Stromal cell of bone marrow (primary cell): ENCODE measurements at places on chromosomes 6 and 20.

DNA sequence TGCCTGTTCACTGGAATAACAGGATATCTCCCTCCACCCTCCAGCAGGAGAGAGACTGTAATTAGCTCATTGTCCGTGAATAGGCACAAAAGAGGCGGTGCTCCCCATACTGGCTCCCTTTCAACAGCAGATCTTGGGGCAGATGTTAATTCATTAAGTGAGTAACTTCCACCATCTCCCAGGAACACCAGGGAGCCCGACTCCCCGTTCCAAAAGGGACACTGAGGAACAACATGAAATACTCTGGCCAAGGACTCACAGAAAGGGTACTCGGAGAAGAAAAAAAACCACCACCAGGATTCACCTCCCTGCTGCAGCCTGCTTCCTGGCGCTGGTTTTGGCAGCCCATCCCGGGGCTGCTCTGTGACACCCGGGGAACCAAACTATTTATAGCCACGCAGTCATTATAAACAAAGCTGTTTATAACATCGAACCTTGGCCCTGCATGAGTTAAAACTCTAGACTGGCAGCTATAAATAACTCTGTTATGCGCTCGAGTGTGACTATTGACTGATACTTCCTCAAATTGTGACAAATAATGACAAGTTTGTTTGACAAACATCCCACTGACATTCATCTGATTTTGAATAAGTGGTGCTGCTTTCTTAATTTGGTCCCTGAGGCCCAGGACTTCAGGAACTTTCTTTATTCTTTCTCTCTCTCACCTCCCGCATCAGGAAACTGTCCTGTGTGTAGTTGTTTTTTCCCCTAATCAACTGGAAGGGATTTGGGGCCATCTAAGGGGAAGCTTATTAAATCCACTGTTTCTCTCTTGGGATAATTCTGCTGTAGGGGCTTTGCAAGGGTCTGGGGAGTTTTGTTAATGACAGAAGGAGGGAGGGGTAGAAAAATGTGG, 521.6 kb downstream of the CD83 start:
- DNase-seq: no peak

DNA sequence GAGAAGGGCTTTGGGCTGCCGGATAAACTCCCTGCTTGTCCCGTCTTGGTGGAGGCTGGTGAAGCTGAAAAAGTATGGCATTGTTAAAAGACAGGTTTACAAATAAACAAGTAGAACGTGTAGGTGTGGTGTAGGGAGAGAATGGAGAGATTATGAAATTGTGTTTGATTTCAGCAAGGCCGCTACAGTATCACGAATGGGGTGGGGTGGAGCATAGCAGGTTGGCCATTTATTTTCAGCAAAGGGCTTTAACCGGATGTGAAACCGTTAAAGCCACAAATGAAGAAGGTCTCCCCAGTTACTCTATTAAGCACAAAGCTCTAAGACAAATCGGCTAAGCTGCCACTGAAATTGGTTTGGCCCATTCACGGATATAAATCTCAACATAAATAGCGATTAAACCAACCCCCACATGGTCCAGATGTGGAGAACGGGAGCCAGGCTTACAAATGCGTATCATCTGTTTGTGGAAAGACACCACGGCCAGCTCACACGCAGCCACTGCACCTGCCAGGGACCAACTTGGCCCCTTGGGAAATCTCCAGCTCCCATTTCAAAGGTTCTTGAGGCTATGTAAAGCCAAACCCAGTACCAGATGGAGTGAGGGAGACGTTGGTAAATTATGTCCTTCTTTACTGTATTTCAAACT, 94.0 kb downstream of the ZMYND8 start:
- DNase-seq: no peak

DNA sequence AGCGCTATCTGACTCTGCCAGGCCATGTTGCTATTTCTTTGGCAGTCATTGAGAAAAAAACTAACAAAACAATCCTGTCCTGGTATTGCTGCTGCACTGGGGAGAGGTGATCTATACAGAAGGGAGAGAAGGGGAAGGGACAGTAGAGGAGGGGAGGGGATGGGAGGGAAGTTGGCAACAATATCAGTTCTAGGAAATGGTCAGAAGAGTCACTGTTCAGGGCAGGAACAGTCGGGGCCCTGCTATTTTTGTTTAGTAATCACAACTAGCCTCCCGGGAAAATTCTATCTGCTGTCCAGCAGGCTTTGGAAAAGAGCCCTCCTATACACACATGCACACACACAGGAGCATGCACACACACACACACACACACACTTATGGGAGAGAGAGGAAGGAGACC, 142.3 kb upstream of the CARMIL1 start:
- DNase-seq: no peak

DNA sequence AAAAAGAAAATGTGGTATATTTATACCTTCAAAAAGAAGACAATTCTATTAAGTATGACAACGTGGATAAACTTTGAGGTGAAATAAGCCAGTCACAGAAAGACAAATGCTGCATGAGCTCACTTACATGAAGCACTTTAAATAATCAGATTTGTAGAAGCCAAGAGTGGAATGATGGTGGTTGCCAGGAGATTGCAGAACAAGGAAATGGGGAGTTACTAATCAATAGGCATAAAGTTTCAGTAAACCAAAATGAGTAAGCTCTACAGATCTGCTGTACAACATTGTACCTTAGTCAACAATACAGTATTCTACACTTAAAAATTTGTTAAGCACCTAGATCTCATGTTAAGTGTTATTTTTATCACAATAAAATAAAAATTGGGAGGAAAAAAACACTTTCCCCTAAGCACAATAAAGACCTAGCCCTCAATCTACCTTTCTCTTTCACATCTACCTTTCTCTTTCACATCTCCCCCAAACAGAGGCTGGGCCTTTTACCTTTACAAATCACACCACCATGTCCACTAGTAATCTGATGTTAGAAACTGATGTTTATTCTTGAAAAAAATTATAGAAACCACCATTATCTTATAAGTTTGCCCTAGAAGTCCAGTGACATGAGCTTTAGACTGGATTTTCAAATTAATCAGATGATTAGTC, 73.9 kb downstream of the PKIB start:
- DNase-seq: no peak

DNA sequence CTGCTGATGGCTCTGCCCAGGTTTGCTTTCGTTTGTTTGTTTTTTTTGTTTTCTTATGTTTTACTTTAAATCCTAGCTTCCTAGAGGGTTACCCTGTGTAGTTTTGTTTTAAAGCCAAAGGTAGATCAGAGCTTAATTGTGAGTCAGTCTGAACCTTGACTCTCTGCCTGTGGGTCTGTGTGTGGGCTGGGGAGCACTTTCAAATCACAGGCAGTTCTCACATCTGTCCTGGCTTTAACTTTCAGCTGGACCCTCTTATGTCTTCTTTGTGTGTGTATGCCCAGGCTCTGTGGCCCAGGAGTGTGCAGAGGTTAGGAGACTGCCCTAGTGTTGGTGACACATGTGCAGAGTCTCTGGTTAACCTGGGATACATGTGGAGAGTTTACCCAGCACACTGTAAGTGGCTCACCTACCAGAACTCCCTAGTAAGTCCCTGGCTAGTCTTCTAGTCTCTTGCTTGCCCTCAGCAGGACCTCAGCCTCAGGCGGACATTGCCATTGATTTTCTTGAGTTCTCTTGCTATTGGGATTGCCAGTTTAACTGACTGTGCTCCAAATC, 19.0 kb downstream of the HIVEP1 start:
- no peak for DNase-seq

DNA sequence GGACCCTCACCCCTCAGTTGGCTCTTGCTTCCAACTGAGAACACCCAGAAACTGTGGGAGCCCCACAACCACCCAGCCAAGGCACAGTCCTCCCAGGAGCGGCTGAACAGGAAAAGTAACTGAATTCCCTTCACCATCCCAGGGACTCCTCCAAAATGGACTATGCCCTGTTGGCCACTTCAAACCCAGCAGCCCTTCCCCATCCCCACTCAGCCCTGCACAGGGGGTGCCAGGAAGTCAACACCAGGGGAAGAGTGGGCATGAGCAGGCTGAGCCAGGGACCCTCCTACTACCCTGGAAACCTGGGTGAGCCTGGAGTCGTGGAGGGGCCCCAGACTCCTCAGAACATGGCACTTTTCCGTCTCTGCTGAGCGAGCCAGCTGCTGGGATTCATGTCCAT, 10.3 kb downstream of the GUCA1B start:
- no peak for DNase-seq

DNA sequence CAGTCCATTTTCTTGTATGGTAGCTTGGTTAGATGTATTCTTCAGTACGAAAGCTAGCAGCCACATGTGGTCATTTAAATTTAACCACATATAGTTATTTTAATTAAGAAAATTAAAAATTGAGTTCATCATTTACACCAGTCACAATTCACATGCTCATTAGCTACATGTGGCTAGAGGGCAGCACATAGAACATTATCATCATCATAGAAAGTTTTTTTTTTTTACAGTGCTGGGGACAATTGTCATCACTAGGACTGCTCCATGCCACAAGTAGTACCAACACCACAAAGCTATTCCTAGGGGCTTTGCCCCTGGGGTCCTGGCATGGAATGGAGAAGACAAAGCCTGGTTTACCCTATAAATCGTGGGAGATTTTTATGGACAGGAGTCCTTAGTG, 30.5 kb downstream of the PLCB4 start:
- DNase-seq: no peak

GRCh38 chr6:132261354-132261753, 139.9 kb downstream of the MOXD1 start:
- DNase-seq: no peak

DNA sequence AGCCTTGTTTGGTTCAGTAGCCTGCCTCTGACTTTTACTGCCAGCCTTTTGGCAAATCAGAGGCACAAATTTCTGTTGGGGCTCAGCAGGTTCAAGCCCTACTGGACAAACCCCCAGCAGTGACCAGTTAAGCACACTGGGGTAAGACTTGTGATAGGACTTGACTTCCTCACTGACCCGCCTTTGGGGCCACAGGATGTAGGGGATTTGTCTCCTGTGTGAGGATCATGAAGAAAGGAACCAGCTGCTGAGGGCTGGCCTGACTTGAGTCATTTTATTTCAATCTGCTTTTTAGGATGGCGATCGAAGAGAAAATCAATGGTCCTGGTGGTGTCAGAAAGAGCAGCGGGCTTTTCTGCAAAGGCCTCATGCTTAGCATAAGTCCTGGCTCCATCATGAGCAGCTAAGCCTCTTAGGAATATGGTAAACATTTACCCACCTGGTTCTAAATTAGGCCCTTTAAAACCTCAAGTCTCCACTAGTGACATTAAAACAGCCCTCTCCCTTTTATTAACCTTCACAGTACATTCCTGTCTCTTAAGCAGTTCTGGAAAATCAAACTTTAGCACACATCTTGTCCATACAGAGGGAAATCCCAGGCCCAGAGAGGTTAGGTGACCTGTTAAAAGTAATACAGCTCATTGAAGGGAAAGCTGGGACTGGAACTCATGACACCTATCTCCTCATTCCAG, 16.6 kb downstream of the CHMP4B start:
- DNase-seq: no peak

DNA sequence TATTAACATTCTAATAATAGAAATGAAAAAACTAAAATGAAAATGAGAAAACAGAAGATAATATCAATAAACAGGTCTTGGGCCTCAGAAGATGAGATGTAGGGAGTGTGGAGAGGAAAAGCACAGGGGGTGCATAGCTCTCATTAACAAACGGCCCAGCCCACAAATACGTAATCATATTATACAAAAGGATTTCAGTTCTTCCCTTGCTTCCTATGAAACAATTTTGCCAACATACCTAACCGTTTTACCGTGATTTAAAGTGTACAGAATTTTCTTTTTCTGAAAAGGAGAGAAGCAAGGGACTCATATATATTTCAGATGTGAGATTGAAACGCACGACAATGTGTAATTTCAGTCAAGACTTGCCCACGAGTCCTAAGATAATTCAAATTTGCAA, 136.0 kb downstream of the HFE start:
- DNase-seq: no peak

GRCh38 chr6:11374036-11375010, 141.9 kb upstream of the NEDD9 start:
- no peak for DNase-seq

- no peak for DNase-seq
These were observed 86.2 kb upstream of the BEND6 start for GRCh38 chr6:56868687-56869086.

GRCh38 chr6:89350281-89350966, 2.1 kb downstream of the UBE2J1 start:
- no peak for DNase-seq

DNA sequence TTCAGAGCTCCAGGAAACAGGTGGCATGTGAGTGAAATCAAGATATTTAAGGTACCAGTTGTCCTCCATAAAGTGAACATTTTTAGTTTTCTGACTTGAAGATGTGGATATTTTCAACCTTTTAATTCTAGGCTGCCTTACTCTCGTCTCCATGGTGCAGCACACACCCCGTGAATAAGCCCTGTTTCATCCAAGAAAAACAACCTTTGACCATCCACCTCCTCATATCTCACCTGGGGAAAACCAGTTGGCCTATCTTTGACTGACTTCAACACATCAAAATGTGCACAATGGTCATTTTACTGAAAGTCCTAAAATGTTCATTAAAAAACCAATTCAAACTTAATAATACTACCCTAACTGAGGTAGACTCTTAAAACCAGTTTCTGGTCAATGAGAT, 73.8 kb upstream of the CD2AP start:
- DNase-seq: no peak

DNA sequence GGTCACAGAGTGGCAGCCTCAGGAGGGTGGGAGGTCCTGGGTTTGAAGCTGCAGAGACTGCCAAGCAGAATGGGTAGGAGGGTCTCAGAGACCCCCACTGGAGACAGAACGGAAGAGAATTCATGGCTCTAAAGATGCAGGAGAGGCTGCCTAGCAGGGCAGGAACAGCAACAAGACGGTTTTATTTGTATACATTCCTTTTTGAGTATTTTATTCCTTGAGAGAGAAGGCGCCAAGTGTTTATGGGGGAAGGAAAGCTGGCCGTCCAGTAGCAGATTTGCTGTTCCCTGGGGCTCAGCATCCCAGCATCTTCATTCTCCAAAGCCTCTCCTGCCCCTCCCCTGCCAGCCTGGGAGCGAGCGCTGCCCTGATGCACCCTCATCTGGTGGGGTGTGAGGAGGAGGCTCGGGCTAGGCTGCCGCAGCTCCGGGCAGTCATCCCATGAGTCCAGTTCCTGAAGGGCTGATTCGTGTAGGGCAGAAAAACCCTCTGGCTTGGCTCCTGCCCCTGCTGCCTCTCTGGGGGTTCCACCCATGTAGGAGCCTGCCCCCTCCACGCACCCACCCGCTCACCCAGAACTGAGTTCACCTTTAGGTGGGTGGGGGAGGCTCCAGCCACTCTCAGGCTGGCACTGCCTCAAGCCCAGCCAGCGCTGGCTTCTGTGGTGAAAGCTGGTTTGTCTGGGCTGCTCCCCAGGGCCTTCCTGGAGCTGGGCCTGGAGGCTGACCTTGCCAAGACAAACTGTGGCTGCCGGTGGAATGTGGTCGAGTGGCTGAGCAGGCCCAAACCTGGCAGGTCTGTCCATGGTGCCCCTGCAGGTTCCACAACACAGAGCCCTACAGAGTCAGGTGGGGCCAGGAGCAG, 32.4 kb downstream of the CPXM1 start:
- DNase-seq: peak; percentile 44

GRCh38 chr6:108476847-108477430, 83.8 kb upstream of the FOXO3 start:
- DNase-seq: no peak
